ENCODE measurements at places on chromosomes 2 and 18. TPM values are rescaled to one million over a fixed set of nuclear protein-coding genes. Genes with fewer than 3 reads are reported as not detected.

RNF103 gene
- 42.5 TPM for total RNA-seq

ANKRD30B gene
- total RNA-seq = not detected

SERPINB11 gene
- not detected for total RNA-seq

ASPRV1 gene
- total RNA-seq = 0.29 TPM

CYP26B1 gene
- total RNA-seq = 14.5 TPM

BOK gene
- total RNA-seq = 37.5 TPM

SIGLEC15 gene
- not detected for total RNA-seq

OR6B2 gene
- not detected for total RNA-seq

ERBB4 gene
- not detected for total RNA-seq

REEP1 gene
- total RNA-seq = 0.62 TPM

GAL3ST2 gene
- 0.36 TPM for total RNA-seq

CD8B2 gene
- not detected for total RNA-seq

SNRNP27 gene
- 57.6 TPM for total RNA-seq

PARD6G gene
- total RNA-seq = 3.4 TPM

MAP3K19 gene
- total RNA-seq = not detected

CHN1 gene
- 18.3 TPM for total RNA-seq

GAD1 gene
- total RNA-seq = 0.54 TPM
